ENCODE measurements at places on chromosomes 6 and 20.

- DNase-seq, result no peak
Measured at GRCh38 chr20:45347936-45348778, at the start of gene SDC4. Gene SDC4 (minus strand): TSS chr20:45348424. CDS start chr20:45348384, 40 bp downstream.

DNA sequence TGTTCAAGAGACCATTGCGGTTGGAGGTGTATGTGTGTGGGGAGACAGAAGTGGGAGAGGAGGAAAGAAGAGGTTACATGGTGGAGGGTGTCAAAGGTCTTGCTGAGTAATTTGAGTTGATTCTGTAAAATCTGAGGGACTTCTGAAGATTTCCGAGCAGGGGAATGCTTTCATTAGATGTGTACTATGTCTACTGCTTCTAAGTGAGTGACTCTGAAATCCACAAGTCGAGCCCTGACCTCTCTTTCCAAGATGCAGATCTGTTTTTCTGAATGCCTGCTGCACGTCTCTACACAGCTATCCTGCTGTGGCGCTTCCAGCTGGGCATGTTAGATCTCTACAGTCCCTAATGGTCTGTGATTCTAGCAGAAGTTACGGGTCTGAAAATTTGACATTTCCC is 209.8 kb downstream of the ATXN1 start:
- DNase-seq, result no peak

DNA sequence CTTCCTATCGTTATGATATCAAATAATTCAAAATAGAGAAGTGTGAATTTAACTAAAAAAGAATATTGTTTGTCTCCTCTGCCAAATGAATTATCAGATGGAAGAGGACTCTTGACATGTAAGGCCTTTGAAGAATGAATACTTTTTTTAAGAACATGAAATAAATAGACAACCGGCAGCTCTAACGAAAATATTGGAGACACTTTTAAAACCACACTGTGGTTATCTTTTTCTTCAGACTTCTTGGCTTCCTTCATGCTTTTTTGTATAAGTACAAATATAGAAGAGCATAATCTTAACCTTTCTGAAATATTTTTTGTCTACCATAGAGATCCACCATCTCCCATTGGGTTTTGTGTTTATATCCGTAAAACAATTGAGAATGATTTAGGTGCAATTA is 115.2 kb upstream of the SCGN start:
- DNase-seq, result no peak

DNA sequence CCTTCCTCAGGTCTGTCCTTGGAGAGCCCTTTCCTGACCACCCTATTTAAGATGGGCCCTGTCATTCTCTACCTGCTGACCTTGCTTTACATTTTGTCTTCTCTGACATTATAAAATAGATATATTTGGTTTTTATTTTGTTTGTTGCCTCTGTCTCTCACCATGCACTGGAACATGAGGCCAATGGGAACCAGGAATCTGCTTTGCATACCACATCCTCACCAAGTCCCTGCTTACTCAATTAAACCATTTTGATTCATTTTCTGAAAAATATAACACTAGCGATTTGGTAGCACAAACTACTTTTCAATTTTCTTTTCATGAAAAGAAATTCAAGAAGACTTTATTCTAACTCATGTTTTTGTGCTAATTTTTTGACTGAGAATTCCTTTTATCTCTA is 32.8 kb upstream of the POPDC3 start:
- DNase-seq, result no peak

DNA sequence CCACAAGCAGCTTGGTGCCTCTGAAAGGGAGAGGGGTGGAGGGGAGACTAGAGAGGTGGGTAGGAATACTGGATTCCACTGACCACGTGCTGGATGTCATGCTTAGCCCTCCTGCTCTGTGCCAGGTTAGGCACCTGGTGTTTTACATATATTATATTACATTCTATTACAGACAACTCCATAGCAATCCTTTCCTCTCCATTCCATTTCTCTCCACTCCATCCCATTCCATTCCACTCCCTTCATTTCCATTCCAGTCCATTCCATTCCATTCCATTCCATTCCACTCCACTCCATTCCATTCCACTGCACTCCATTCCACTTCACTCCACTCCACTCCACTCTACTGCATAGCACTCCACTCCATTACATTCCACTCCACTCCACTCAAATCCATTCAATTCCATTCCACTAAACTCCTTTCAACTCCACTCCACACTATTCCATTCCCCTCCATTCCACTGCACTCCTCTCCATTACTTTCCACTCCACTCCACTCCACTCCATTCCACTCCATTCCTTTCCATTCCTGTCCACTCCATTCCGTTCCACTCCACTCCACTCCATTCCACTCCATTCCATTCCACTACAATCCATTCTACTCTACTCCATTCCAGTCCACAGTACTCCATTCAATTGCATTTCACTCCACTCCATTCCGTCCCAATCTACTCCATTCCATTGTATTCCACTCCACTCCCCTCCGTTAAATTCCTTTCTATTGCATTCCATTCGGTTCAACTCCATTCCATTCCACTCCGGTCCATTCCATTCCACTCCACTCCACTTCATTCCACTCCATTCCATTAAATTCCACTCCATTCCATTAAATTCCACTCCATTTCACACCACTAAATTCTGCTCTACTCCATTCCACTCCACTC is 27.2 kb upstream of the DEFB125 start:
- DNase-seq, result no peak

- peak; percentile 75 for DNase-seq
Measured at GRCh38 chr6:25070547-25071366, 135.0 kb upstream of the RIPOR2 start.

DNA sequence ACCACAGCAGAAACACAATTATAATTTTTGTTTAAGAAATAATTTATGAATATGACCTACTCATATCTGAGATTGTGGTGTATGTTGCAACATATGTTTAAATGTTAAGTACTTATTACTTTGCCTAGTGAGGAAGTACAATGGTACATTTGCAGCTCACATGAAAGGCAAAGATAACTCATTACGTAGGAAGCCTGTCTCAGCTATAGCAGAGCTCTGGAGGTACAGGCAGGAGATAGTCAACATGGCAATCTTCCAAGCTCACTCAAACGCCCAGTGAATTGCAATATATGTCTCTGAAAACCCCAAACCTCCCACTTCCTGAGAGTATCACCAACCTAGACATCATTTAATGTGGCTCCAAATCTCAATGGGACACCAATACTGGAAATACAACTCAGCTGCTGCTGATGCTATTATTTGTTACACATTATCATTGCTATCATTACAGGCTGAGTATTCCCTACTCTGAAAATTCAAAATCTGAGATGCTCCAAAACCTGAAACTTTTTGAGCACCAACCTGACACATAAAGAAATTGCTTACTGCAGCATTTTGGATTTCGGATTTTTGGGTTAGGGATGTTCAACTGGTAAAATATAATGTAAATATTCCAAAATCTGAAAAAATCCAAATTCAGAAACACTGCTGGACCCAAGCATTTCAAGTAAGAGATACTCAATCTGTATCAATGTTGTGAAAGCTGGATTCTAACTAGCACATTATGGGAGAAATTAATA is 25.1 kb upstream of the GSTA4 start:
- DNase-seq, result no peak

GRCh38 chr20:53804920-53805894 is 211.6 kb upstream of the ZNF217 start:
- DNase-seq, result no peak

DNA sequence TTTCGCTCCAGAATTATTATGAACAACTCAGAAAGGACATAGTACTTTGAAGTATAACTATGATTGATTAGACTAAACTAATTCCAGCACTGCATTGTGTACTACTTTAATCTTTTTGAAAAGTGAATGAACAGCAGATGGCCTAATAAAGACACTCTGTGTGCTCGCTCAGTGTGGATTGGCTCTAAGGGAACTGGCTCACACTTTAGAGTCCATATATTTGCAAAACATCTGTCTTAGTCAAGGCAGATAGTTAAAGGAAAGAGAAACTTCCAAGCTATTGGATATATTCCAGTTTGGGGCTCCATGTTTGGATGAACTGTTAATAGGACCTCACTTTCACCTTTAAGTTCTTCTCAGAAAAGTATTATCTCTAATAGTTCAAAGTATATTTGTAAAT is 218.9 kb downstream of the EYA4 start:
- no peak for DNase-seq

DNA sequence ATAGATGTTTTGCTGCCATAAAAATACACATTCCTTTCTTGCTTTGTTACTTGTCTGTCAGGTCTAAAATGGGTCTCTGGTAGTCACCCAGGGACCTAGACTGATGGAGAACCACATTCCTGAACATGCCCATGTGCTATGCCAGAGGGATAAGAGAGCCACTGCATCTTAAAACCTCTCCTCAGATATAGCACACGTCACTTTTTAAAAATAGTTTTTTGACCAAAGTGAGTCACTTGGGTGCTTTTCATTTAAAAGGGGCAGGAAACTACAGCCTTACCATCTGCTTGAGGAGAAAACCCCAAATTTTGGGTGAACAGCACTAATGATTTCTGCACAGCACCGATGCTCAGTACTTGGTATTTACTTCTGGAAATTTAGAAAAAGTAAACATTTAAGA is 197.8 kb downstream of the OGFRL1 start:
- DNase-seq, result no peak

DNA sequence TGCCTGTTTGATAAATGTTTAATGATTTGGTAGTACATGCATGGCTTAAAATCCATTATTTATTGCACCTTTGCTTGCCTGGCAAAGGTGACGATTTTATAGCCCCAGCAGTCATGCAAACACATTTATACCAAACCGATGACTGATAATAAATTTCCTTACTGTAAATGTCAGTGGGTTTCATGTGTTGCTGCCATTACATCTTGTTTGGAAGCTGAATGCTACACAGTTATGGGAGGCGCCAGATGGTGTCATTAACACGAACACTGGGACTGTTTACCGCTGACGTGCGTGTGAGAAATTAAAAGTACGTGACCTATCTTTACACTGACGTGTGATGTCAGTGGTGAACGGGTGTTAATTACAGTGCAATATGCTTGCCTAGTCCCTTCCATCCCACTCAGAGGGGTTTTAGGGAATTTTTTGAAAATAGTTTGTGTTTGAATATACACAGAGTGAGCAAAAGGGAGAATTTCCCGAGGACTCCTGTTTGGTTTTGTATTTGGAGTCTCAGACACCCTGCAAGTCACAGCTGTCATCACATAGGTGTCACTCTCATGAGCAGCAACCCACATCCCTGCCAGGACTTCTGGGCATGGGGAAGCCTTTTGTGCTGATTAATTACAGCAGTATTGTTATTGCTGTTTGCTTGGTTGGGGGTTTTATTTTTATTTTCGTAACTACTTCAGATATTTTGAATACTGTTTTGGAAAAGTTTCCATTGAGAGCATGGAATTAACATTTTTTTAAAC is 151.8 kb upstream of the INSM1 start:
- DNase-seq, result no peak

- DNase-seq, result no peak
Measured at GRCh38 chr6:93749191-93749590, 329.8 kb upstream of the EPHA7 start.

- peak; percentile 39 for DNase-seq
Measured at GRCh38 chr20:50226093-50226974, 35.7 kb downstream of the CEBPB start.

DNA sequence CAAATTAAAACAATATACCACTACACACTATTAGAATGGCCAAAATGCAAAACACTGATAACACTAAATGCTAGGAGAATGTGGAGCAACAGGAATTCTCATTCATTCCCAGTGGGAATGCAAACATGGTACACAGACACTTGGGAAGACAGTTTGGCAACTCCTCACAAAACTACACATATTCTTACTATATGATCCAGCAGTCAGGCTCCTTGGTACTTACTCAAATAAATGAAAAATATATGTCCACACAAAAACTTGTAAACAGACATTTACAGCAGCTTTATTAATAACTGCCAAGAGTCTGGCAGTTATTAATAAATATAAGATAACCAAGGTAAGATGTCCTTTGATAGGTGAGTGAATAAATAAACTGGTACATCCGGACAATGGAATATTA is 44.9 kb downstream of the ABHD12 start:
- DNase-seq, result no peak

DNA sequence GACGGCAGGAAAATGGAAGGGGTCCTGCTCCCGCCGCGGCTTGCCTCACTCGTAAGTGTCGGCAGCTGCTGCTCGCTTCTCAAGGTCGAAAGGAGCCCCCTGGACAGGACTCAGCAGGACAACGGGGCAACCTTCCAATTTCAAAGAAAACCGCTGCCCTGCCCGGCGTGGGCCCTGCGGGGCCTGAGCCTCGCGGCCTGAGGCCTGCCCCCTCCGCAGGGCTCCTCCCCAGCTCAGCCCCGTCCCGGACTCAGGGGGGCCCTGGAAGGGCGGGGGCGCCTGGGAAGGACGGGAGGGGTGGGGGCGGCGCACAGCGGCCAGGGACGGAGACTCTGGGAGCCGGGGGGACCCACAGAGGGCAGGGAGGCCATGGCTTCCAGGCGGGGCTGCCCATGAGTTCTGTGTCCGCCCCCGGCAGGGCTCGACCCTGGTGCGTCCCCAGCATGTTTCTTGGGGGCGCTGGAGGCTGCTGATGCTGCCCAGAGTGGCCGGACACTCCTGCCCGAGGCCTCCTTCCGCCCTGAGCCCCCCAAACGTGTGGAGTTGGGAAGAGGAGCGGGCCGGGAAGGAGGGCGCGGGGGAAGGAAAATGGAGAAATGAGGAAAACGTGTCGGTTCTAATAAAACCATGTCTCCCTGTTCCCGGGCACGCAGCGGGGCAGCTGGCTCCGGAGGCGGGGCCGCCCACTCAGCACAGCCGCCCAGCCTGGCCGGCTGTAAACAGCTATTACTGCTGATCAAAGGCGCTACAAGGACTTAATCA is 114.6 kb downstream of the DLL1 start:
- DNase-seq, result no peak

- DNase-seq, result no peak
Measured at GRCh38 chr6:93248631-93249030, 170.7 kb downstream of the EPHA7 start.

- no peak for DNase-seq
Measured at GRCh38 chr20:59678288-59678687, 73.9 kb downstream of the PHACTR3 start.

Data from AG09319 (cell line).